ENCODE measurements at places on chromosomes 3 and 15. TPM values are rescaled to one million over a fixed set of nuclear protein-coding genes. Genes with fewer than 3 reads are reported as not detected.

The CSPG5 gene
- 5.7 TPM for total RNA-seq

The RHO gene
- not detected for total RNA-seq

DNA sequence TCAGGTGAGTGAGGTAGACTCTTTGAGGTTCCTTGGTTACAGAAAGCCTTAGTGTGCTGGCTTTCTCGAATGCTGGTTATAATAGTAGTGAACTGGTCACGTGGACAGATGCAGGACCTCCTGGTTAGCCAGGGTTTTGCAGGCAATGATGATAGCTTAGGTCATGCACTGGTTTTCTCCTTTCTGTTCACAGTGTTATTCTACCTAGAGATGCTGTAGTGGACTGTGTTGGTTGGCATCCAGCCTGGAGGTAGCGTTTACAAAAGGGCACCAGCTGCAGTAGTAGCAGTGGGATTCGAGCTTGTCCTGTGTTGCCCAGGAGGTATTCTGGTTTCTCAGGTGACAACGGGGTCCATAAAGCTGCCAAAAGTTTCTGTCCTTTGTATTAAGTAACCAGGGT is 27.0 kb downstream of the PCCB start:
- no peak overlapping the region for H3K27ac ChIP-seq
- no peak overlapping the region for H3K4me3 ChIP-seq
- H3K36me3 ChIP-seq: peaks cover 55% of the 10 kb centered on the region
- H3K4me1 ChIP-seq: peaks cover 6% of the 10 kb centered on the region
- DNase-seq: no peak

DNA sequence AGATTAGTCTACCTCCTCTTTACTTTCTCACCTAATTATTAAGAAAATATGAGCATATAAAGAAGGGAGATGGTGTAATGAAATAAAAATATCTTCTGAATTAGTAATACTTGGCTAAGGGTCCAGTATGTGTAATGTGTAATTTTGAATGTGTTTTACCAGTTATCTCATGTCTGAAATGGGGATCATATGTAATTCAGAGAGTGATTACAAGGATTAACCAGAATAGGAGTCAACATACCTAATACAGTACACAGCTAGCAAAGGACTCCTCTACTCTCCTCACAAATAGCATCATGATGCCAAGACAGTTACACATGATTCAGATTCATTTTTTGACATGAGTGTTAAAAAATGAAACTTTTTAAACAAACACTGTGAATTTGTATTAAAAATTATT is 570.4 kb downstream of the SI start:
- DNase-seq: no peak
- no peak overlapping the region for H3K27ac ChIP-seq
- H3K4me1 ChIP-seq: no peaks in the 10 kb centered on the region
- no peaks in the 10 kb centered on the region for H3K36me3 ChIP-seq

GRCh38 chr15:100114100-100114499 is 227.7 kb downstream of the ADAMTS17 start:
- no peak for DNase-seq
- no peaks in the 10 kb centered on the region for H3K27me3 ChIP-seq
- H3K4me1 ChIP-seq: no peaks in the 10 kb centered on the region
- no peak overlapping the region for H3K27ac ChIP-seq

GRCh38 chr3:42033741-42034140 is 57.4 kb upstream of the TRAK1 start:
- no peak for DNase-seq
- no peak overlapping the region for H3K4me3 ChIP-seq
- no peak overlapping the region for H3K27ac ChIP-seq
- H3K36me3 ChIP-seq: peaks cover 3% of the 10 kb centered on the region

The LAMB2 gene
- total RNA-seq: 121 TPM

DNA sequence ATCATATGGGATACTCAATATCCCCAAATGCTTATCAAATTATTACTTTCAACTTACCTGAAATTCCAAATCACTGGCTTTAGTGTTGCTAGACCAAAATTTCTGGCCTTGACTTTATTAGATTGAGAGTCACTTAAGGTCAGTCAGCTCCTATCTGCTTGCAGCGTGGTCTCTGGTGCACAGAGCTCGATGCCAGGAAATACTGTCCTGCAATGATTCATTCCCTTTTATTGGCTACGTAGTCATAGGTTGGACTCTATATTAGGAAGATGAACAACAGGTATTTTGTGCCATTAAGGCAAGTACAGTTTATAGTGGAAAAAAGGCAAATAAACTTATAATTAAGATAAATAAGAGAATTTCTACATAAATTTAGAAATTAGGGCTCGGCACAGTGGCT is 378.6 kb upstream of the MCTP2 start:
- no peaks in the 10 kb centered on the region for H3K27me3 ChIP-seq
- DNase-seq: no peak
- no peak overlapping the region for H3K4me3 ChIP-seq
- H3K27ac ChIP-seq: no peak overlapping the region
- H3K4me1 ChIP-seq: no peaks in the 10 kb centered on the region

The ZNF80 gene
- total RNA-seq: not detected

GRCh38 chr3:48845170-48845569 is 2.5 kb downstream of the PRKAR2A start:
- H3K4me3 ChIP-seq: peak overlapping the region; percentile 5
- no peak for DNase-seq
- no peak overlapping the region for H3K27ac ChIP-seq
- no peaks in the 10 kb centered on the region for H3K27me3 ChIP-seq
- H3K4me1 ChIP-seq: no peaks in the 10 kb centered on the region

DNA sequence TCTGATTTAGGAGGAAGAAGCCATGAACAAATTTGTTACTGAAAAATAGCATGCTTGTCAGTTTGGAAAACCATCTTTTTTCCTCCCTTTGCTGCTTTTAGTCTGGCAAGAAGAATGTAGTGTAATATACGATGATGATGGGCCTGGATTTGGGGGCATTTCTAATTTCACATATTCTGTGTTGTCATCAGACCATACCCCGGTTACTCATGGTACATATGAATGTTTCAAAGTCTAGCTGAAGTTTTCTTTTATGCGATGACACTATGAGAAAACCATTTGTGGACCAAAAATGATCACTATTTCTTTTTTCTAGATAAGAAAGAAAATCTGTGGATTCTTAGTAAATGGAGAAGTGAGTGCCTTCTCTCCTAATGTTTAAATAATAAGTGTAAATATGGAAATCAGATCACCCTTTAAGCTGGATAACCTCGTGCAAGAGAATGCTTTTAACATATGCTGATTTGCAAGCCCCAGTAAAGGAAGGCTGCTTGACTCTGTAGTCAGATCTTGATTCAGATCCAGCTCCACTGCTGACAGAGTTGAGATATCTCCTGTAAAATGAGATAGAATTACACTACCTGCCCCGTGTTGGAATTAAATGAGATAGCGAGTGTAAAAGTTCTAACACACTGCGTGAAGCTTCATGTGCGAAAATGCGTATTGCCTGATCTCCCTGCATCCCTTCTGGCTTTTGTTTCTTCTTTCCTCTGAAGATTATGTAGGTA is 3.0 kb downstream of the MEF2A start:
- H3K36me3 ChIP-seq: no peaks in the 10 kb centered on the region
- no peak overlapping the region for H3K27ac ChIP-seq
- no peaks in the 10 kb centered on the region for H3K27me3 ChIP-seq
- H3K4me3 ChIP-seq: peak overlapping the region; percentile 19
